ENCODE measurements at places on chromosomes 2 and 18.
A peak's percentile ranks its signal among the peaks of the same experiment; 100 is the strongest.

- no peak for DNase-seq
Observed at GRCh38 chr2:43648994-43649701, 12.1 kb downstream of the PLEKHH2 start.

GRCh38 chr2:27993402-27993787 is 102.9 kb downstream of the BABAM2 start:
- DNase-seq, result no peak

GRCh38 chr2:70870790-70871189 is 35.2 kb upstream of the CD207 start:
- no peak for DNase-seq

GRCh38 chr2:128327180-128327964 is 8.7 kb upstream of the HS6ST1 start:
- no peak for DNase-seq

DNA sequence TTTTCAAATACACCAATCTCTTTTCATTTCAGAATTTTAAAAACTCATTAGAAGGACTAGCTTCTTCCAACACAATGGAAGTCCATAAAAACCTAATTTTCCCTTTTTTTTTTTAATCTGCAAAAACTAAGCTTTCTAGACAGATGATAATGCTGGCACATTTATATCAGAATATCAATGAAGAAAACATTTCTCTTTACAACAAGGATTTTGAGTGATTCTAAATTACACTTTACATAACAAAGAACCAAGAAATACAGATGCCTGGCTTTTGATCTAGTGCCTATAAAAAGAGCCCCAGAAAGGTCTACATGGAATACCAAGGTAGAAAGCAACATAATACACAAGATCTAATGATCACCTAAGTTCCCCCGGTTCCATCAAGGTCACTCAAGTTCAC is 108.0 kb downstream of the AFF3 start:
- no peak for DNase-seq

GRCh38 chr2:118705032-118705431 is 142.4 kb downstream of the EN1 start:
- no peak for DNase-seq

DNA sequence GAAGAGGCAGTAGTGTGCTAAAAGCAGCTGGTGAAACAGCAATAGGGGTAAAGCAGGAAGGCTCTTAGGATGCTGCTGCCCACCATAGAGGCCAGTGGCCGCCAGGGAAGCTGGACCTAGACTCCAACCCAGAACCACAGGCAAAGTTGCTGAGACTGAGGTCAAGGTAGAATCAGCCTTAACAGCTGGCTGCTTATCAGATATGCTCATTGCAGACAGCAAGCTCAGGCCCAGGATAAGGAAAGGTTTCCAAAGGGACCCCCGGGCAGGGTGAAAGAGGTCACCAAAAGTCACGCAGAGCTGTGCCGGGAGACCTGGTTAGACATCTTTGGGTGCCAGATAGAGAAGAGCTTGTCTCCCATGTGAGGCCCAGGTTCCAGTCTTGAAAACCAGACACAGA is 42.9 kb upstream of the EPG5 start:
- DNase-seq, result no peak

- DNase-seq, result peak; percentile 55
Observed at GRCh38 chr2:37344453-37345361, at the start of gene QPCT. QPCT (plus strand) TSS chr2:37344630; CDS start chr2:37344732, 102 bp downstream.

DNA sequence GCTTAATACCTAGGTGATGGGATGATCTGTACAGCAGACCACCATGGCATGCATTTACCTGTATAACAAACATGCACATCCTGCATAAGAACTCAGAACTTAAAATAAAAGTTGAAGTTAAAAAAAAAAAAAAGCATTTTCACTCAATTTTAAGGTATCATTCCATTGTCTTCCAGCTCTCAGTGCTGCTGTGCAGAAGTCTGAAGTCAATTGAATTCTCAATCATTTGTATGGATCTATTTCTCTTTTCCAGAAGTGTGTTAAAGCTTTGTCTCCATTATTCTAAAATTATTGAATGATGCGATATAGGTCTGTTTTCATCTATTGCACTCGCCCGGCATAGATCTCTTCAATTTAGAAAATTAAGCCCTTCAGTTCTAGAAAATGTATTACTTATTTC is 202.5 kb upstream of the EPAS1 start:
- no peak for DNase-seq

DNA sequence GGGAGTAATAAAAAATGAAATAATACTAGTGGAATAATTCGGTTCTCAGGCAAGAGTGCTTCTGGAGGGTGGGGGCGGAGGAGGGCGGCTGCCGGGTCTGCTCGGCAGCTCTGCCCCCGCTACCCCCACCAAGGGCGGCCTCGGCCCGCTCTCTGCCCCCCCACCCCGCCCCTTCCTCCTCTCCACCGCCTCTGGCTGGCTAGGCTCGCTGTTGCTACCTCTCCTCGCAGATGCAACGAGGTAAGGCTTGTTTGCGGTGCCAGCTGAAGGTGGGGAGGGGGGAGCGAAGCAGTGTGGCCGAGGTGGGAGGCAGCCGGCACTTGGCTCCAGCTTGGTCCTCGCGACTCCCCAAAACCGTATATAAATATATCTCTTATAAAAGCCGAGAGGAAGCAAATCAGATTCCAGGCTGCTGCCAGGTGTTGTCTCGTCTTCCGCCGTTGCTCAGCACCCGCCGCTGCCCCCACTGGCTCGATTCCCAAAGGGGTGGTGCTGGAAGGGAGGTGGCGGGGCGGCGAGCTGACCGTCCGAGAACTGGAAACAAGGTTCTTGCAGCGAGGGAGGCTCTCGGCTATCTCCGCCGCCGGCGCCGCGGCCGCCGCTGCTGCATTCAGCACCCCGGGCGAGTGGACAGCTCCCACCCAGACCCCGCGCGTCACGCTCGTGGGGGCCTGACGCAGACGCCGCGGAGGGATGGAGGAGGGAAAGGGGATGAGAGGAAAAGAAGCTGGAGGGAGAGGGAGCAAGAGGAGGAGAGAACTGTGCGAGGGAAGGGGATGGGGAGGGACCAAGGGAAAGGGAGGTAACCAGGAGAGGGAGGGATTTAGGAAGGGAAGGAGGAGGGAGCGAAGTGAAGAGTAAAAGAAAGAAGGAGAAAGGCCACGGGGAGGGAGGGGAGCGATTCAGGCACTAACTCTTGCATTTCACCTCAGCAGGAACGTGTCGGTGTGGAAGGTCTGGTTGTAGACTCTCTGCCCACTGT is at the start of gene MARCHF4:
TSS of gene MARCHF4 (minus strand) at position 763 of the 982 bp plus-strand sequence. CDS start 2,223 bp downstream, outside the sequence.
- peak; percentile 27 for DNase-seq

- no peak for DNase-seq
Observed at GRCh38 chr2:230814616-230815015, 50.1 kb upstream of the ITM2C start.

- DNase-seq, result no peak
Observed at GRCh38 chr2:224014336-224014735, 24.8 kb downstream of the SERPINE2 start.

- no peak for DNase-seq
Observed at GRCh38 chr2:238817382-238817781, 30.5 kb upstream of the TWIST2 start.

- no peak for DNase-seq
Observed at GRCh38 chr2:204110751-204111516, 174.4 kb downstream of the ICOS start.

- DNase-seq, result peak; percentile 55
Observed at GRCh38 chr2:86038291-86039081, 67.2 kb downstream of the POLR1A start.

DNA sequence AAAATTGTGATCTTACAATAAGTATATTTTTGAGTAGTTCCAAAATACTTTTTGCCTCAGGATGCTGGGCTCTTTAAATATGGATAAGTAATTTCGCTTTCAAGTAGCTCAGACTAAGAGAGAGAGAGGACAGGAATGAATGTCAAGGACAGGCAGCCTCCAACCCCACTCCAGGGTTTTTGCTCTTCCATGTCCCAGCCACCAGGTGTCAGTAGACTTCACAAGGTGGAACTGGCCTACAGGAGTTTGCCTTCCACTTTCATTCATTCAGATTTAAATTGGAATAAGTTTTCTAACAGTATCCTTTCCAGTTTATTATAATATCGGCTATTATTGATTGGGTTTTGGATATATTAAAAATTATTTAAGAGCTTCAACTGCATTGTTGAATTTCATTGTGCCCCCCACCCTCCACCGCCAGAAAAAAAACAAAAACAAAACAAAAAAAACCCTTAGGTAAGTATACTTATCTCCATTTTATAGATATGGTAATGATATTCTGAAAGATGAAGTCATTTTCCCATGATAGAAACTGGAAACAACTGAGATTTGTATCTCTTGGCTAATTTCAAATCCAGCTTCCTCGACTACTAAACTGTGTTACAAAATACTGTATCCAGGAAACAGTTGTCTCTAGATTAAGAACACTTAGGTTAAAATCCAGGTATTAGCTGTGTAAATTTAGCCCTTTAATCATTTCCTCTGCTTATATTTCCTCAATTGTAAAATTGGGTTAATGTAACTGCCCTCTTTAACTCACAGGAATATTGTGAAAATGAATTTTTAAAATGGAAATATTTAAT is 793.1 kb downstream of the ERBB4 start:
- DNase-seq, result no peak

GRCh38 chr2:38074058-38074763 is 1.7 kb downstream of the CYP1B1 start:
- no peak for DNase-seq

GRCh38 chr2:237150831-237151375 is 65.2 kb downstream of the COPS8 start:
- DNase-seq, result no peak

- DNase-seq, result no peak
Observed at GRCh38 chr2:160911258-160911657, 249.0 kb upstream of the TANK start.

- no peak for DNase-seq
Observed at GRCh38 chr2:241475267-241475666, 33.1 kb downstream of the STK25 start.

DNA sequence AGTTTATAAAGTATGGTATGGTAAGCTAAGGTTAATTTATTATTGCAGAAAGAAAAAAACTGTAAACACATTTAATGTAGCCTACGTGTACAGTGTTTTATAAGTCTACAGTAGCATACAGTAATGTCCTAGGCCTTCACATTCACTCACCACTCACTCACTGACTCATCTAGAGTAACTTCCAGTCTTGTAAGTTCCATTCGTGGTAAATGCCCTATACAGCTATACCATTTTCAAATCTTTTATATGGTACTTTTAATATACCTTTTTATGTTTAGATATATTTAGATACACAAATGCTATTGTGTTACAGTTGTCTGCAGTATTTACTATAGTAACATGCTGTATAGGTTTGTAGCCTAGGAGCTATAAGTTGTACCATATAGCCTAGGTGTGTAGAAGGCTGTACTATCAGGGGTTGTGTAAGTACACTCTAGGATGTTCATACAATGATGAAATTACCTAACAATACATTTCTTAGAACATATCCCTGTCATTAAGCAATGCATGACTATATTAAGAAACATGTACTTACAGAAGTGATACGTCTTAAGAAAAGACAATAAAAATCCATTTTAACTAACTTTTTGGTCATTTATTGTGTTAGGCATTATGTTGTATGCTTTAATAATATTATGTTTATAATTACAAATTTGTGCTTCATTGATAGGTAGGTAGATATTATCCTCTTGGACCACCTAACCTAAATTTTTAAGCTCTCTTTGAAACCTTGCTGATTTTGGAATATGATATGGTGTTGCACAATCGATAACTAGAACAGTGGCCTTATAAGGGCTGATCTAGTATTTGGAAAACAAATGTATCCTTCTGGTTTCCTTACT is 51.9 kb downstream of the VRK2 start:
- no peak for DNase-seq

- DNase-seq, result no peak
Observed at GRCh38 chr2:66437109-66437690, 2.3 kb downstream of the MEIS1 start.

DNA sequence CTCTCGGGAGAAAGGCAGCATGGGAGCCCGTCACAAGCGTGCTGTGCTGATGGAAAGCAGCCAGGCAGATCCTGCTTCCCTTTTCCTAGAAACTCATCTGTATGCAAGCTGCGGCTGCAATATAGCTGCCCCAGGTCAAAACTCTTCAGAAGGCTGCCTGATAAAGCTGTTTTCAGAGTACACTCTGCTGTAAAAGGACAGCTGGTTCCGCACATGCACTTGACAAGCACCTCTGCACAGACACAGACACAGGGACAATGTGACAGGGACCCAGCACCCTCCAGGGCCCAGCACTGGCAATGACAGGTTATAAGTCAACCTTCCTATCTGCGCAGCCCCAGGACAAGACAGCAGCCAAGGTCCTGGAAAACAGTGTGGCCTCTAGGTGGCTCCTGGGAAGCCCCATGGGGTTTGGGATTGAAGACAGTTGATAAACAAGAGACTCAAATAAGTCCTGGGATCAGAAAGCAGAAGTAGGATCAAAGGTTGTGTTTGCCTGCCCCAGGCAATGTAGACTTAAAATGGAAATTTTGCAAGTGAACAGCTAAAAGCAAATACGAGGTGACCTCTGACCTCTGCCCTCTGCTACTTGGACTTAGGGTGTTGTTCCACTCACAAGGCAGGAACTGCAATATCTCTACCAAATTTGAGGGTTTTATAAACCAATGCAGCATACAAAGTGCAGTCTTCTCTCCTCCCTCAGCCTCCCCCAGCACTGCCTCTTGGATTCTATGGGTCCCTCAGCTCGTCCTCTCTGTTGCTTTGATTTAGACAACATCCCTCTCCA is 16.9 kb downstream of the SLC66A2 start:
- DNase-seq, result no peak

DNA sequence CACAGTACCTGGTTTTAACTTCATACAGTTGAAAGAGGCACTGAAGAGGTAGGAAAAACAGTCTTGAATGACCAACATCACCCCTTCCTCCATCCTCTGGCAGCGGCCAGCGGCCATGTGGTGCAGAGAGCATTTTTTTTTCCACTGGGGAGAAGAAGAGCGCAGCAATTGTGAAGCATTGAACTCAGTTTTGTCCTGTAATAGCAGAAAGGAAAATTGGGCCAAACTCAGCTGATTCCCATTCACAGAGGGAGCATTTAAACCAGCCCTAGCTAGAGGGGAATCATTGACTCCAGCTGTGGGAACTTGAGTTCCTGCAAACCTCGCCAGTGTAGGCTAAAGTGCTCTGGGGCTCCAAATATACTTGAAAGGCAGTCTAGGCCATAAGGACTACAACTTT is 316.6 kb upstream of the CHST9 start:
- DNase-seq, result no peak

DNA sequence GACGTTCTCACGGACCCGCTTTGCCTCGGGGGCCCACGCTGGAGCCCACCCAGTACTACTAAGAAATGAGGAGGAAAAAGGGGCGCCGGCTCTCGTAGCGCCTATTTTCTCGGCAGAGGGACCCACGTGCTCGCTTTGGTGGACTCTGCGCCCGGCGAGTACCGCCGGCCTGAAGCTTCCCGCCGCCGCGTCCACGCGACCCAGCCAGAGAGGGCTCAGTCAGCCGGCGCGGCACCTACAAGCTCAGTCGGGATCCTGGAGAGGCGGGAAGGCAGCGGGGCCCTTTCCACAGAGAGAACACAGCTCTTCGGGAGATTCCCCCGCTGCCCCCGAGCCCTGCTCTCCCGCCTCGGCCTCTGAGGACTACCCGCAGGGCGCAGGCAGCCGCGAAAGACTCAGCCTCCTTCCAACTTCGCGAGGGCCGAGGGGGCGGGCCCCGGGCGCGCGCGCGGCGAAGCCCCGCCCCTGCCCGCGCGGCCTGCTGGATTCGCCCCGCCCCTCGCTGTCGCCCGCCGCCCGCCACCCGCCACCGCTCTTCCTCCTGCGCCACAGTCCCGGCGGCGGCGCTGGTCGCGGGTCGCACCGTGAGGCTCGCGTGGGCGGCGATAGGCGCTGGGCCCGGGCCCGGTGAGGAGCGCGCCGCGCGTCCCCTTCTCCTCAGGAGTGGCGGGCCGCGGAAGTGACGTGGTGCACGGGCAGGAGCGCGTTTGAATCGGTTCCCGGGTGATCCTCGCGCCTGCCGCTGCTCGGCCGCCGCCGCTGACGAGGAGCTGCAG is at the start of gene SMCHD1:
TSS of gene SMCHD1 (plus strand) at position 549 of the 776 bp plus-strand sequence. CDS start 350 bp downstream, outside the sequence.
- peak; percentile 90 for DNase-seq

GRCh38 chr18:75216911-75217689 is 6.5 kb downstream of the TSHZ1 start:
- DNase-seq, result no peak

Data from activated T-helper 9 cell treated with anti-CD3 and anti-CD28 coated beads, Interleukin-2, amount 50 U/mL, for 16 hours (primary cell).